Glutamatergic neuron (in vitro differentiated cells): ENCODE measurements at places on chromosomes 16 and 17.

DNA sequence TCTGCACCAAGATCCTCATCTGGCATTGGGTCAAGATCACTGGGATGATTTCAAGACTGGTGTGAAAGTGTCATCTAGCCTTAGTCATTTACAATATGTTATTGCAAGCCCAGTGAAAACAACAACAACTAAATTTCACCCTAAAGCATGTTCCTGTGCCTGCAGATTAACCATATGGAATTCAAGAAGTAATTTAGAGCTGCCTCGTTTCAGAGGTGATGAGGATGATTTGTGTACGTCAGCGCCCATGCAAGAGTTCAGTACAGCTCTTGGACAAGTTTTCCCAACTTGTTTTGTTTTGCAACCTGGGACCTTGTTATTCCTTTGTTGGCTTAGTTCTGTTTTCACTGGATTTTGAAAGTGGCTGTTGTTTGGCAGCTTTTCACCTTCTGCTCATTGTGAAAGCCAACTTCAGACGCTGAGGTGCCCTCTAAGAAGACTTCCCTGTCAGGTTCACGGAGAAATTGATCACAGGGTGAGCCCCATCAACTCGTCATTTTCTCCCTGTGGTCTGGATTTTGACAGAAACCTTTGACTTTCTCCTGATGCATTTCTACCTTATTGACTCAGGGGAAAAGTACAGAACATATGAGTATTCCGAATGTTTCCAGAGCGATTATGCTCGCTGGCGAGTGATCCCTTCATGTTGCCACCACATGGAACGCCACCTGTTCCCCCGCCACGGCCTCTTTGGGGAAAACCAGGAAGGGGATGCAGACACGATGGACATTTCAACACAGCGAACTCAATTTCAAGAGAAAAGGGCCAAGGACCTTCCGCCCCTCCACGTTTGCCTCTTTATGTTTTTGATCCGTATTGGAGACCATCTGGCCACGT lies 85.6 kb downstream of the FOXL1 start:
- no peak for DNase-seq

DNA sequence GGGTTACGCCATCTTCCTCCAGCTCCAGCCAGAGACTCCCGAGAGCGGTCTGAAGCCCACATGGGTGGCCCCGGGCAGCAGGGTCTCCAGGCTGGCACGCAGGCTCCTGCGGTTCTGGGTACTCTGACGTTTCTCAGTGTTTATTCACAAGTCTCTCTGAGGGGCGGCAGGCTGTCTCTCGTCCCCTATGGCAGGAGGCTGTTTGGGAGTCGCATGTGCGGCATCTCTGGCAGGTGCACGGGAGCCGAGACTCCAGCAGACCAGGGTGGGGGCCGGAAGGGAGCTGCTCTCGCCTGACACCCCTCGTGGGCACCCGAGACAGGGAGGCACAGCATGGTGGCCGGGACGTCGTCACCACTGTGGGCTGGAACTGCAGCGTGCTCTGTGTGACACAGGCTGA lies 48.1 kb downstream of the ZNF778 start:
- no peak for DNase-seq

- no peak for DNase-seq
Observed at GRCh38 chr16:78126662-78127061, 27.2 kb downstream of the WWOX start.

GRCh38 chr17:80023481-80024205 lies 12.0 kb downstream of the TBC1D16 start:
- DNase-seq = peak; percentile 70

DNA sequence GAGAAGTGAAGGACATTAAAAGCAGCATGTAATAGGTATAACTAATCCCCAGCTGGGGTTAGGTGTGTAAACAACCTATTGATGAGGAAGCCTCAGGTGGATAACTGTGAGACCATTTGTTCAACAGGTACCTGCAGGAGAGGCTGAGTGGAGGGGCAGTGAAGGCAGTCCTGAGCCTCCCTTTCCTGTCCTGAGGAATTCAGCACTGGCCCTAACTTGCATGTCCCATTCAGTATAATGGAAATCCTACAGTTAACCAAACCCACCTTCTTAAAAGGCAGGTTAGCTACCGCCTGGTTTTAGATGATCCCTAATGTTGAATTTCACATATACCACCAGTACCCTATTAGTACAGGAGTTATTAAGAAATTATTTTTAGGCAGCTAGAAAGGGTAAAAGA lies 225.9 kb upstream of the GOT2 start:
- DNase-seq = no peak

DNA sequence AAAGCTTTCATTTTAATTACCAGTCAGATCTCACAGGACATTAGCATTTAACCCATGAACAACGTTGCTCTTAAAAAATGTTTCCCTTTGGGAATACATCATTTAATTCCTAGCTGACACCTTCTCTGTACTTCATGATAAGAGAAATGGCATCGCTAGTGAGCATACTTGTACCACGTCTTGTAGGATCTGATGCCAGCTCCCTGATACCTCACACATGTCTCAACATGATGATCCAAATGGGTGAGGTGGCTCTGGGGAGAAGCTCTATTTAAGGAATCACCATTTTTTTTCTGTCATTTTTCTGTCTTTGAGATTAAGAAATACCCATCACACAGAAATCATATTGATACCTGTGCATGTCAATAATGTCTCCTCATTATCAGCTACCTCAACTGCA lies 772.1 kb upstream of the CA10 start:
- no peak for DNase-seq

- peak; percentile 29 for DNase-seq
Observed at GRCh38 chr16:15653227-15653626, 3.2 kb downstream of the NDE1 start.

- DNase-seq = no peak
Observed at GRCh38 chr17:55762086-55762858, 11.4 kb downstream of the PCTP start.

DNA sequence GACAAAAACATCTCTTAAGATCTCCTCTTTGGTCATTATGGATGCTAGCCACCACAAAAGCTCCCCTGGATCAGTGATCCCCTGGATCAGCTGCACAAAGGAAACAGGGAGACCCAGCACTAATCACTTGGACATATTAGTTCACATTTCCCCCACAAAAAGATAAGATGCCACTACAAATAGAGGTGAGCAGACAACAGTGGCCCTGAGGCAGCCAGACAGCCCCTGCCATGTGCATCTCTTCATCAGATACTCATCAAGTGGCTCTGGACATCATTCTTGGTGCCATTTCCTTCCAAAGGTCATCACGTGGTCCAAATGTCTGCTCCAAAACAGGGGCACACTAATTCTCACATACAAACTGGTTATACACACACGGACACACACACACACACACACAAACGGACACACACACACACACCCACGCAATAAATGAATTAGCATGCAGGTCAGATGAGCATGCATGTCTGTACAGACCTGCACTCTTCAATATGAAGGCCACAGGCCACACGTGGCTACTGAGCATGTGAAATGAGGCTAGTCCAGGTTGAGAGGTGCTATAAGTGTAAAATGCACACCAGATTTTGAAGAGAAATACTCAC lies 4.1 kb downstream of the USP36 start:
- DNase-seq = no peak

GRCh38 chr16:86391984-86392383 lies 118.3 kb upstream of the FOXF1 start:
- no peak for DNase-seq

DNA sequence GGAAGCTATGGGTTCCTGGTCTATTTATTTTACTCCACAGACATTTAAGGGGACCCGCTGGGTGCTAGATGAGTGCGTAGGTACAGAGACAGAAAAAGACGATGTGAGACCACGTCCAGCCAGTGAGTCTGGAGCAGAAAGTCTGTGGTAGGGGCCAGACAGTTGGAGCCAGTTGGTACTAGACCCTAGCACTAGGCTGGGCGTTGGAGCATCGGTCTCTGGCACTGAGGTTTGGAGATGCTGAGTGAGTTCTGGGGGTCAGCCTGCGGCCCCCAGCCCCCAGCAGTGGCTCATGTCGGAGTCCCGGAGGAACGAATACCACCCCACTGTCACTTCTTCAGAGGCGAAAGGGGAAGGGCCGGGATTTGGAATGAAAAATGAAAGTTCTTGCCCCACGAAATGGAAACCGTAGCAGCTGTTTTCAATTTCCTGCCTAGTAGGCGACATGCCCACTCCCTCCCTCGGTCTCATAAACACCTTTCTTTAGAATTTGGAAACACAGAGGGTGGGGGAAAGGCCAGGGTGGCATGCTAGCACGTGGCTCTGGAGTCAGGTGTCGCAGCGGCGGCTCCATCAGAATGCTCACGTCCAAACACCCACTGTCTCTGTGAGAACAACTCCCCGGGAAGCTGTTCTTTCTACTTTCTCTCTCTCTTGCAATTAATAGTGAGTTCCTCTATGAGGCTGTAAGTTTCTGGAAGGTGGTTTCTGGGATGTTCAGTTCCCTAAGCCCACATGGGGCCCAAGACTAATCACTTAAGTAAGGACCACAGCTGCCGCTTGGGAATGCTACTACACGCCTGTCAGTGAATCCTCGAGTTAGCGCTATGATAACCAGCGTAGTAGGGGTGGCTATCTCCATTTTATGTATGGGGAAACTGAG lies 96.8 kb downstream of the IRF8 start:
- no peak for DNase-seq

GRCh38 chr17:41683441-41684007 lies 5.2 kb upstream of the EIF1 start:
- DNase-seq = no peak

GRCh38 chr17:16439811-16440351 lies 24.5 kb downstream of the TRPV2 start:
- no peak for DNase-seq

- DNase-seq = no peak
Observed at GRCh38 chr16:50011707-50012106, 13.3 kb upstream of the CNEP1R1 start.

GRCh38 chr16:66939366-66939765 lies 4.0 kb downstream of the CES2 start:
- no peak for DNase-seq

- DNase-seq = no peak
Observed at GRCh38 chr16:28168991-28169554, 42.7 kb downstream of the XPO6 start.

- DNase-seq = no peak
Observed at GRCh38 chr16:66886914-66887313, 6.6 kb downstream of the PDP2 start.

DNA sequence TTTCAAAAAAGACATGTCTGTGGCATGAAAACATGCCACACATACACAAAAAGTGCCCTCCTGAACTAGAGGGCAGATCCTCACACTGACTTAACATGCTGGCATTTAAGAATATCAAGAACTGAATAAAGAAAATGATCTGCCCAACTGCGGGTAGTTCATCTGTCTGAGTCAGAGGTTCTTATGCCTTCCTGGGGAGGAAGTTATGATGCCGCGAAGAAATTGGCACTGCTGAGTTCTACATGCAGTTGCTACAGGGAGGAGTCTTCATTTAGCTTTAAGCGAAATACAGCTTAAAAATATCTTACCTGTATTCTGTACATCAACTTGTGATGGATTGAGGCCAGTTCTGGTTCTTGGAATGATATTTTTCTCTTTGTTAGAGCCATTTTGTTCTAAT lies 6.3 kb downstream of the ALDH3A2 start:
- DNase-seq = no peak

- DNase-seq = no peak
Observed at GRCh38 chr17:74165797-74166365, 37.6 kb upstream of the RPL38 start.

DNA sequence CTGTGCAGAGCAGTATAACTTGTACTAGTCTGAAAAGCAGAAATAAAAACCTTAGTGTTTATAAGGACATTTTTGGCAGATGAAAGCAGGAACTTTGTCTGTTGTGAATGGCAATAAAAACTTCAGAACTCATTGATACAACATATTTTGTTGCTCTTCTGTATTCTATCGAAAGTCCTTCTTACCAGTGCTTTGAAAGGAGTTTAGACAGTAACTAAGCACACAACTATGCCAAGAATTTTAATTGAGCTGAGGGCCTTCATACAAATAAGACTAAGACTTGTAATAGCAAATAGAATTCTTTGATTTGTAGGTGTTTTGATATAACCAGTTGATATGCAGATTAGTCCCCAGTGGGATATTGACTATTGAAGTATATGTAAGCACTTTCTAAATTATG lies 308.4 kb downstream of the ZFHX3 start:
- no peak for DNase-seq

DNA sequence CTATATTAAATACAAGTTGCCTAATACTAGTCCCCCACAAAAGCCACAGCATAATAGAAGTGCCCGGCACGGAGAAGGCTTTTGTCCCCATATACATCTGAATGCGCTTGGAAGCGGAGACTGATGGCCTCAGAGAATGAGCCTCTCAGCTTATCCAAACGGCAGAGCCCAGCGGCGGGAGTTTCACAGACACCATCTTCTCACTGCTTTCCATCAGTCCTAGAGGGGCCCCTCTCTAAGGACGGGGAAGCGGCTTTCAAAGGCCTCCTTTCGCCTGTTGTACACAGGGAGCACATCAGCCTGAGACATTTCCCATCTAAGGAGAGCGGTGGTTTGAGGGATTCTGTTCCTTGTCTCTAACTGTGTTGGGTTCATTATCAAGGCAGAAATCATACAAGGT lies 16.9 kb downstream of the NXN start:
- DNase-seq = no peak

GRCh38 chr17:50948711-50949110 lies 82.6 kb upstream of the TOB1 start:
- no peak for DNase-seq

- no peak for DNase-seq
Observed at GRCh38 chr17:8563981-8564602, 66.4 kb downstream of the MYH10 start.

DNA sequence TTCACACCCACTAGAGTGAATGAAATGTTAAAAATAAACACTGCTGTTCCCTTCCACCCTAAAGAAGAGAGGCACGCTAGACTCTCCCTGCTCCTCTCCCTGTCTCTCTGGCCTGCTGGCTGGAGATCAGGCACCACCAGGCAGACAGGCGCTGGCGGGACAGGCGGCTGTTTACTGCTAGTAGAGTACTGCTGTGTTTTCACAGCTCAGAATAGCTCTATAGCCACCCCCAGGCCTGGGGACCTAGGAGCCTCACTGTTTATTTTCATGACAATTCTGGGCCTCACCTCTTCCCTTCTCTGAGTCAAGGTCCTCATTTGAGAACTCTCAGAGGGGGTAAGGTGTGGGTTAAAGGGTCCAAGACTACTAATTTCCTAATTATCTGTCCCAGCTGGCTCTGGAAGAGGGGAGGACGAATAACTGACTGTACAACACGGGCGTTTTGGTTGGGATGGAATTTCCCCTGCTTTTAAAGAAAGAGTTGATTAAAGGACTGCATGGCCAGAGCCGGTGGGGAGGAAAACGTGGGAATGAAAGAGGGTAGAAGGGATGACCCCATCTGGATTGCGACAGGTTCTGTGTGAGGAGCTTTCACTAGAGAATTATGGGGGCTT lies 9.0 kb upstream of the G6PC1 start:
- no peak for DNase-seq

- no peak for DNase-seq
Observed at GRCh38 chr17:45301674-45302073, 15.1 kb downstream of the MAP3K14 start.

DNA sequence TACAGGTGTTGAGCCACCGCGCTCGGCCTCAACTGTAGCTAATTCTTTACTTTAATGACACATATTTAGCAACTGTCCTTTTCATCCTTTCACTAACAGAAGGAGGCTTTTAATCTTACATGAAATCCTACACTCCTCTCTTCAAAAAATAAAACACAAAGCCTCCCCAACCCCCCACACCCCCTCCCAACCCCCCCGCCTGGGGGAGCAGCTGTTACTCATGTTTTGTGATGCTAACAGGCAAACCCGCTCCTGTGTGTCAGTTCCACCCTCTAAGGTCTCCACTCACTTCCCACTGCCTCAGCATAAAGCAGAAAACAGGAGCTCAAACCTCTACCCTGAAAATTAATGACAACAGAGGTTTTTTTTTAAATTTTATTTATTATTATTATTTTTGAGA lies 55.4 kb upstream of the SLC25A19 start:
- peak; percentile 42 for DNase-seq

- DNase-seq = peak; percentile 71
Observed at GRCh38 chr17:50596191-50597037, 35.9 kb downstream of the CACNA1G start.
